Fibroblast of skin of scalp (primary cell): ENCODE measurements at places on chromosomes 1 and 21.

DNA sequence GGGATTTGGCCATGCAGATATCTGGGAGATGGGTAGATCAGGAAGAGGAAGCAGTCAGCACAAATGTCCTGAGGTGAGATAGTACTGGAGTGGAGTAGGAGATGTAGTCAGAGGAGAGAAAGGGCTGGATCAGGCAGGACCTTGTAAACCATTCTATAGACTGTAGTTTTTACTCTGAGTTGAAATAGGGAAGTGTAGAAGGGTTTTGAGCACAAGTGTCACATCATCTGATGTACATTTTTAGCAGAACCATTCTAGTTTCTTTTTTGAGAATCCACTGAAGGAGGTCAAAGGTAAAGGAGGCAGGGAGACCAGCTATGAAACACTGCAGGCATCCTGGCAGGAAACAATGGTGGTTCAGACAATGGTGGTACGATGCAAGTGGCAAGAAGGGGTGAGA is 194.6 kb upstream of the RRP15 start:
- no peak for DNase-seq

GRCh38 chr1:36383240-36383639 is 2.5 kb downstream of the STK40 start:
- DNase-seq: no peak

DNA sequence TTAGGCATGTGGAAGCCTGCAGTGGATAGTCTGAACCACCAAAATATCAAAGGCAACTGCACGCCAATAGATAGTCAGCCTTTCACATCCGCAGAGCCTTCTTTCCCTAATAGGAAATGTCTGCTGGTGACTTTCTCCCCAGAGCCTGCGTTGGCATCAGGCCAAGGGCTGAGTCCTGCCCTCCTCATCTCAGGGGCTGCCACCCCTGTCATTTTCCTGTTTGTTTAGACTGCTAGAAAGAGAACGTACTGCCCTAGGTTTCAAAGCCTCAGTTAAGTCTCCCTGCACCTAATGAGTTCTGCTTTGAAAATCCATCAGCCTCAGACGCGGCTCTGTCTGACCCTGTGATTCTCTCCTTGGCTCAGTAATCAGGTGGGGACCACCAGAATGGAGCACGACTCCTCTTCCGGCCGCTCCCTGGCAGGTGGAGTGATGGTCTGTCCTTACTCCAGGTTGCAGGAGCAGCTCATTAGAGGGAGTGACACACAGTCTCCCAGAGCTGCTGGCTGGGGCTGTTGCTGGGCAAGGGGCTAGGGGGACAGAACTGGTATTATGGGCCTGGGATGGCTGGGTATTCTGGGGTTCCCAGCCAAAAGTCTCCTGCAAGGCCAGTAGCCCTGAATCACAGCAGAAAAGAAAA is 27.3 kb downstream of the STUM start:
- no peak for DNase-seq

- DNase-seq: no peak
These were observed 141.6 kb downstream of the ZP4 start for GRCh38 chr1:237749122-237749521.

DNA sequence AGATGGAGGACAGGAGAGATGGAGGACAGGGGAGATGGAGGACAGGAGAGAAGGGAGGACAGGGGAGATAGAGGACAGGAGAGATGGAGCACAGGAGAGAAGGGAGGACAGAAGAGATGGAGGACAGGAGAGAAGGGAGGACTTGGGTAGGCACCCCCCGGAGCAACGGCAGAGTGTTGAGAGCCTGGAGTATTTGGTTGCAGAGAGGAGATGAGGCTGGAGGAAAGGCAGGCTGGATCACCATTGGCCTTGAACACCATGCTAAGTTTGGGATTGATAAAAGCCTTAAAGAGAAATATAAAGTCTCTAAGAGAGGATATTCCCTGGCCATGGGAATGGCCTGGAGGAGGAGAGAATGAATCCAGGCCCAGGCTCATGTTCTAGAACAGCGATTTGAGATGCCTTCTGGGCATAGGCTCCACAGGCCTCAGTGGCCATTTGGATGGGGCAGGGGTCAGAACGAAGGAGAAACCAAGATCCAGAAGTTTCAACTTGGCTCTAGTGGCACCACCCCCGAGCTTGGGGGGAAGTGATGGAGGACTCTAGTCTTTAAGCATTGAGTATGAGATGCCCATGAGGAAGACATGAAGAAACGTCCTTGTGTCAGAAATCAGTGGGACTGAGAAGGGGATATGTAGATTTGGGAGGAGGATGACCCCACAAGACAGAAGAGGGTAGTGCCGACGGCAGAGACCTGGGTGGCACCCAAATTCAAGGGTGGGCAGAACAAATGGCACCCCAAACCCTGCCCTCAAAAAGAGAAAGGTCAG is 47.9 kb upstream of the EDN2 start:
- DNase-seq: no peak

- DNase-seq: peak; percentile 4
These were observed 834.3 kb downstream of the KCNT2 start for GRCh38 chr1:195773931-195774330.

DNA sequence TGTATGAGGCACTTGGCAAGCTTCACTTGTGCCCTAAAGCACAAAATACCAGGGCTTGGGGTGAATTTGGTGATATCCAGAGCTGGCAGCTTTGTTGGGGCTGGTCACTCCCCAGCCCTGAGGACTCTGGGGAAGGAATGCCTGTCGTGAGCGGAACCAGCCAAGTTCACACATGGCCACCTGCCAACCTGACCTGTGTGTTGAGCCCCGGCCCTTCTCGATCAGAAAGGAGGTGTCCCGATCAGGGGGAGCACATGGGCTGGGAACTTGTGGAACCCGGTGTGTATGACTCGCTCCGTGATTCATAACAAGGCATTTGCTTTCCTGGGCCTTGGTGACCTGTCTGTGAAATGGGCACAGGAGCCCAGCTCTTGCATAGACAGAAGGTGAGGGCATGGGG is 43.1 kb downstream of the AGPAT3 start:
- no peak for DNase-seq

DNA sequence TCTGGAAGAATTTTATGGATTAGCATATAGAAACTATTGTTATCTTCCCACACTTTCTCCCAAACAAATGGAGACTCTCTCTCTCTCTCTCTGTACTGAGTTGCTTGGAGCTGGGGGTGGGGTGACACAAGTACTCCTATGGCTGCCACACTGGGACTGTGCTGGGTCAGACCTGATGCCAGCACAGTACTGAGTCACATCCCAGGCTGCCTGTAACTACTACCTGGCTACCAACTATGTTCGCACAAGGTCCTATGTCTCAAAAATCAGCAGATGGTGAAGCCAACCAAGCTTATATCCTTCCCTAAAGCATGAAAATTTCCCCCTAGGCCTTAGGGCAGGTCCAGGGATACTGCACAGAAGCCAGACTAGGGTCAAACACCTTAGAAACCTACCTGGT is 66.6 kb downstream of the FAF1 start:
- no peak for DNase-seq

DNA sequence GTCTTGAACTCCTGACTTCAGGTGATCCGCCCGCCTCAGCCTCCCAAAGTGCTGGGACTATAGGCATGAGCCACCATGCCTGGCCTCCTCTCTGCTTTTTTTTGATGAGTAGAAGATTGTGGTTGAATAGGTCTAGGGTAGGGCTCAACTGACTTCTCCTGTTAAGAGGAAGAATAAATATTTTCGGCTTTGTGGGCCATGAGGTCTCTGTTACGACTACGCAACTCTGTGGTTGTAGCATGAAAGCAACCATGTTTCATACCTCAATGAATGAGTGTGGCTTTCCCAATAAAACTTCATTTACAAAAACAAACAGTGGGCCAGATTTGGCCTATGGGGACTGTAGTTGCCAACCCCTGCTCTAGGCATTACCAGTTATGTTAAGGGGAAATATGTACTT is 67.8 kb downstream of the NID1 start:
- DNase-seq: no peak
